ENCODE measurements at places on chromosomes 11 and 22.

- no peaks in the 10 kb centered on the region for H3K27me3 ChIP-seq
- DNase-seq: no peak
- H3K27ac ChIP-seq: no peak overlapping the region
- no peak overlapping the region for H3K4me3 ChIP-seq
- no peaks in the 10 kb centered on the region for H3K4me1 ChIP-seq
Observed at GRCh38 chr22:39683639-39684038, 113.1 kb downstream of the CACNA1I start.

DNA sequence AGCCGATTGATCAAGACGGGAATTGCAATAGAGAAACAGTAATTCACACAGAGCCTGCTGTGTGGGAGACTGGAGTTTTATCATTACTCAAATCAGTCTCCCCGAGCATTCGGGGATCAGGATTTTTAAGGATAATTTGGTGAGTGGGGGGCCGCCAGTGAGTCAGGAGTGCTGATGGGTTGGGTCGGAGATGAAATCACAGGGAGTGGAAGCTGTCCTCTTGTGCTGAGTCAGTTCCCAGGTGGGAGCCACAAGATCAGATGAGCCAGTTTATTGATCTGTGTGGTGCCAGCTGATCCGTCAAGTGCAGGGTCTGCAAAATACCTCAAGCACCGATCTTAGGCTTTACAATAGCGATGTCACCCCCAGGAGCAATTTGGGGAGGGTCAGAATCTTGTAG, 15.5 kb downstream of the MTFP1 start:
- no peaks in the 10 kb centered on the region for H3K36me3 ChIP-seq
- H3K27ac ChIP-seq: no peak overlapping the region
- H3K4me1 ChIP-seq: peaks cover 4% of the 10 kb centered on the region
- no peaks in the 10 kb centered on the region for H3K27me3 ChIP-seq
- DNase-seq: no peak

- H3K36me3 ChIP-seq: peaks cover 12% of the 10 kb centered on the region
- H3K27ac ChIP-seq: no peak overlapping the region
- peak; percentile 56 for DNase-seq
- no peak overlapping the region for H3K4me3 ChIP-seq
- H3K27me3 ChIP-seq: no peaks in the 10 kb centered on the region
- peaks cover 18% of the 10 kb centered on the region for H3K4me1 ChIP-seq
Observed at GRCh38 chr11:78798663-78799062, 224.0 kb upstream of the NARS2 start.

GRCh38 chr11:13596611-13597326, 71.7 kb upstream of the FAR1 start:
- no peak overlapping the region for H3K27ac ChIP-seq
- no peaks in the 10 kb centered on the region for H3K27me3 ChIP-seq
- no peaks in the 10 kb centered on the region for H3K36me3 ChIP-seq
- H3K4me3 ChIP-seq: no peak overlapping the region

DNA sequence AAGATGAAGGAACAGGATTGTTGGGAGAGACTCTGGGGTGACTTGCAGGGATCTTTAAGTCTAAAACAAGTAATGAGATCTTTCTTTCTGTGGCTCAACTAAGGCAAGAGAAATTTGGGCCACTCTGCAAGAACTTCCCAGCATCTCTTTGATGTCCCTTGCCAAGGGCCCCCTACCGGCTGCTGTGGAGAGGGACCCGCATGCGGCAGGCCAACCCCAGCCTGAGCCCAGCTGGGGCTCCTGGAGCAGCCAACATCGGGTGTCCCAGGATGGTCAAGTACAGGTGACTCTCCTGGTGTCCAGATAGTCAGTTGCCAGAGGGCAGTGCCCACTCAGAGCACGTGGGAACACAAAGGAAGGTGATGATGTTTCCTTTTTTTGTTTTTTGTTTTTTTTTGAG, 363.2 kb downstream of the TBC1D22A start:
- H3K4me1 ChIP-seq: no peaks in the 10 kb centered on the region
- no peaks in the 10 kb centered on the region for H3K27me3 ChIP-seq

DNA sequence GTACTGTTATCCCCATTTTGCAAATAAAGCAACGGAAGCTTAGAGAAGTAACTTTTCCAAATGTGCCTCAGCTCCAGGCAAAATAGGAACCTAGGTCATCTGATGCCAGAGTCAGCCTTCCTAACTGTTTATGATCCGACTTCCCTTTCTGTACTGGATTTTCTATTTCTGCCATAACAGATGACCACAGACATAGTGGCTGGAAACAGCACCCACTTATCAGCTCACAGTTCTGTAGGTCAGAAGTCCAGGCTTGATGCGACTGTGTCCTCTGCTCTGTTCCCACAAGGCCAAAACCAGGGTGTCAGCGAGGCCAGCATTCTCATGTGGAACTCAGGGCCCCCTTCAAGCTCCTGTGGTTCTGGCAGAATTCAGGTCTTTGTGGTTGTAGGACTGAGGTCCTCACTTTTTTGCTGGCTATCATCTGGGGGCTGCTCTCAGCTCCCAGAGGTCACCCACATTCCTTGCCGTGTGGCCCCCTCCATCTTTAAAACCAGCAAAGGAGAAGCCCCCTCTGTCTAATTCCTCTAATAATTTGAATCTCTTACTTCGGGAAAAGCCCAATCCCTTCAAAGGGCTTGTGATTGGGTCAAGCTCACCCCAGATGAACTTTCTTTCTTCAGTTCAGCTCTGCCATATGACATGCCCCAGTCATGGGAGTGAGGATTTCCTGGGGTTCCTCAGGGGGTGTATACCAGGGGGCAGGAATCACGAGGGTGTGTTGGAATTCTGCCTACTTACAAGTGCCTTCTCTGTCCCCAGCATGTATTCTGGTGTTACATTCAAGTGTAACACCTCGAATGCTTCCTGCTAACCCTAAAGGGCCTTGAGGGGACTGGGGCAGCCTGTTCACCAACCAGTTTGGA, 15.3 kb downstream of the KCNJ5 start:
- no peak overlapping the region for H3K27ac ChIP-seq
- no peak for DNase-seq
- H3K27me3 ChIP-seq: peaks cover 44% of the 10 kb centered on the region
- H3K4me1 ChIP-seq: peaks cover 6% of the 10 kb centered on the region
- no peak overlapping the region for H3K4me3 ChIP-seq

DNA sequence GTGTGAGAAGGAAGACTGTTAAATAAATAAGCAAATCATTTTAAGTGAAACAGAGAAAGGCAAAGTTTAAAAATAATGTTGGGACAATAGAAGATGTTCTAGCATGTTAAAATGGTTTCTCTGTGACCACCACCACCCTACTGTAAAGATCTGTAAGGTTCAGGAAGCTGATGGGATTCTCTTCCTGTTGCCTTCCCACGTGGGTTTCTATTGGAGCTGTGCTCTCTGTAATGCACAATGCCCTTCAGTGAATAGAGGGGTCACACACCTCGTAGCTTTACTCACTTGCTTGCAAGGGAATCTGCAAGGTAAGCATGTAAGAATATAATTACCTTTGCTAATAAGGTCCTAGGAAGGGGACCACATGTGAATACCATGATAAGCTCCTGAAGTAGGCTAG, 170.5 kb downstream of the CASP12 start:
- no peak overlapping the region for H3K4me3 ChIP-seq
- no peak for DNase-seq
- no peaks in the 10 kb centered on the region for H3K36me3 ChIP-seq
- H3K27ac ChIP-seq: no peak overlapping the region
- no peaks in the 10 kb centered on the region for H3K4me1 ChIP-seq
- no peaks in the 10 kb centered on the region for H3K27me3 ChIP-seq

- no peaks in the 10 kb centered on the region for H3K4me1 ChIP-seq
- H3K4me3 ChIP-seq: no peak overlapping the region
- no peak for DNase-seq
Observed at GRCh38 chr11:72856551-72857345, 42.5 kb downstream of the ATG16L2 start.

GRCh38 chr22:37044634-37045625, 6.6 kb upstream of the KCTD17 start:
- no peaks in the 10 kb centered on the region for H3K36me3 ChIP-seq
- H3K4me1 ChIP-seq: no peaks in the 10 kb centered on the region
- H3K27me3 ChIP-seq: no peaks in the 10 kb centered on the region
- no peak overlapping the region for H3K4me3 ChIP-seq
- no peak overlapping the region for H3K27ac ChIP-seq
- peak; percentile 12 for DNase-seq

- no peaks in the 10 kb centered on the region for H3K36me3 ChIP-seq
- H3K4me3 ChIP-seq: no peak overlapping the region
- DNase-seq: peak; percentile 49
- H3K27me3 ChIP-seq: no peaks in the 10 kb centered on the region
- H3K27ac ChIP-seq: no peak overlapping the region
- no peaks in the 10 kb centered on the region for H3K4me1 ChIP-seq
Observed at GRCh38 chr11:11313426-11313825, 39.6 kb downstream of the CSNK2A3 start.

DNA sequence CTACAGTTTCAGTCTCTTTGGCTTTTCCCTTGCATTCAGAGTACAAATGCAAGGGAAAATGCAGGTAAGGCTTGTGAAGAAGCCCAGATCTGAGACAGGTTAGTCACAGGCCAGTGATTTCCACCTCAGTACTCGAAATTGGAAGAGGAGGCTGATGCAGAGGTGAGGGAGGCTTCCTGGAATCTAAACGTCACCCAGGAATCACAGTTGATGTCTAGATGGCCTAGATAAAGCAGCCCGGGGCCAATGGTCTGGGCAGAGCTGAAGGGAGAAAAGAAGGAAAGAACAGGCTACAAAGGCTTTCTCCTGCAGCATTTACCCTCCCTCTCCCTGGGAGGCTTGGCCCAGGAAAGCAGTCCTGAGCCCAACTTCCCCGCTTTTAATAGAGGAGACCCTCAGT, 8.5 kb downstream of the TRIM6 start:
- no peak overlapping the region for H3K4me3 ChIP-seq
- peaks cover 15% of the 10 kb centered on the region for H3K4me1 ChIP-seq
- no peaks in the 10 kb centered on the region for H3K36me3 ChIP-seq
- DNase-seq: peak; percentile 96
- H3K27ac ChIP-seq: peak overlapping the region; percentile 61

DNA sequence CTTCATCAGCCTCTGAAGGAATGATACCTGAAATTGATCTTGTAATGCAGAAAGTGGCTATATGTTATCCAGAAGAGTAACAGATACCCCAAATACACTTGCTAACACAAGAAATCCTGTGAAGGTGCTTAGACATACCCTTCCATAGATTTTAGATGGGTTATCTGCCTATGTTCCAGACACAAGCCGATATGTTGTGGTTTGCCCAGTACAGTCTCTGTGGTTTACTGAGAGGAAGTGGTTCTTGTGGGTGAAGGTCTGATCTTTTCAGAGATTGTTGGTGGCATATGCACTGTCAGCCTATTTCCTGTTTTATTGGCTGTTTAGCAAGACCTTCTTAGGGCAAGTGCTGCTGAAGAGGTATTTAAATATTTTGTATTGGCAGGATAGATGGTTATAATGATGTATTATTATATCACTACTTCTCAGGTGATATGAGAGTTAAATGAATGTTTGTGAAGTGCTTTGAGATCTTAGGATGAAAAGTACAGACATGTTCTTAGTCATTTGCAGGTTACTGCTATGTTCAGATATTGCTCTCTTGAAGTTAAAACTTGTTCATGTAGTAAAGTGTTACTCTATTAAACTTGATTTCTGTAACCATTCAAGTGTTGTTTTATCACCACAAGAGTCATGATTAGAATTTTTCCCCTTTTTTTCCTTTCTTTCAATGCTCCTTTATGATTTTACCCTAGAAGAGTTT, 8.2 kb downstream of the ARHGEF12 start:
- H3K36me3 ChIP-seq: no peaks in the 10 kb centered on the region
- no peak for DNase-seq
- H3K4me3 ChIP-seq: no peak overlapping the region
- H3K4me1 ChIP-seq: peaks cover 2% of the 10 kb centered on the region

GRCh38 chr11:76890329-76890728, 29.6 kb downstream of the ACER3 start:
- H3K4me1 ChIP-seq: peaks cover 5% of the 10 kb centered on the region
- H3K4me3 ChIP-seq: no peak overlapping the region
- DNase-seq: no peak
- H3K27me3 ChIP-seq: no peaks in the 10 kb centered on the region
- no peaks in the 10 kb centered on the region for H3K36me3 ChIP-seq

GRCh38 chr11:15668718-15669117, 554.0 kb downstream of the INSC start:
- H3K36me3 ChIP-seq: no peaks in the 10 kb centered on the region
- H3K4me1 ChIP-seq: peaks cover 3% of the 10 kb centered on the region
- no peaks in the 10 kb centered on the region for H3K27me3 ChIP-seq
- H3K27ac ChIP-seq: no peak overlapping the region
- DNase-seq: no peak

GRCh38 chr11:119865661-119866156, 136.7 kb upstream of the NECTIN1 start:
- no peak overlapping the region for H3K4me3 ChIP-seq
- H3K4me1 ChIP-seq: no peaks in the 10 kb centered on the region
- H3K36me3 ChIP-seq: no peaks in the 10 kb centered on the region
- no peak overlapping the region for H3K27ac ChIP-seq
- DNase-seq: no peak

GRCh38 chr11:106523921-106524320, 446.5 kb downstream of the AASDHPPT start:
- H3K27me3 ChIP-seq: no peaks in the 10 kb centered on the region
- H3K4me1 ChIP-seq: no peaks in the 10 kb centered on the region
- H3K27ac ChIP-seq: no peak overlapping the region

- DNase-seq: no peak
- no peaks in the 10 kb centered on the region for H3K27me3 ChIP-seq
- no peaks in the 10 kb centered on the region for H3K36me3 ChIP-seq
- no peaks in the 10 kb centered on the region for H3K4me1 ChIP-seq
- no peak overlapping the region for H3K27ac ChIP-seq
Observed at GRCh38 chr11:11312738-11313137, 40.3 kb downstream of the CSNK2A3 start.

- DNase-seq: no peak
- H3K27ac ChIP-seq: no peak overlapping the region
Observed at GRCh38 chr11:116312570-116313391, 460.0 kb downstream of the BUD13 start.

DNA sequence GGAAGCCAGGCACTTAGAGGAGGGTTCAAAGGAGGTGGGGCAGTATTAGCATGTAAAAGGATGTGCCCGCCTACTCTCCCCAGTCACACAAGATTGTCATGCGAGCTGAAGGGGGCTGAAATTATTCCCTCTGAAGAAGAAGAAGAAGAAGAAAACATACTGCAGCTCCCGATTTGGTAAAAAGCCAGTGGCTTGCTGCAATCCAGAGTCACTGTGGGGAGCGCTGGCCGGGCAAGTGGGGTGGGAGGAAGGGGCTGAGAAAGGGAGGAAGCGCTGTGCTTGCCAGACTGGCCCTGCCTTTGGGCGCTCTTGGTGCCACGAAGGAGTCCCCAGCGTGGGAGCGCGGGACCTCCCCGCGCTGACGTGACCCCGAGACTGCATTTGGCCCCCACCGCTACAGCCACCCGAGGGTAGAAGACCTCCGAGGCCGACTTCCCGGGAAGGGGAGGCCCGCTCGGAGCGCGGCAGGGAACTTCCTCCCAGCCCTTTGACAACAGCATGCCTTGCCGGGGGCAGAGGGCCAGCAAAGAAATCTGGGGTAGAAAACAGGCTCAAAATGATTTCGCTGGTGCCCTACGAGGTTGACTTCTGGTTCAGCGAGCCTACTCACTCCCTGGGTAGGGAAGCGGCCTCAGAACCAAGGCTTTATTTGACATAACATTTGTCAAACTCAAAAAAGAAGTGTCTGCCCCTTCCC, 906.3 kb downstream of the DLG2 start:
- peaks cover 5% of the 10 kb centered on the region for H3K4me1 ChIP-seq
- H3K36me3 ChIP-seq: no peaks in the 10 kb centered on the region
- DNase-seq: no peak
- H3K27me3 ChIP-seq: no peaks in the 10 kb centered on the region
